Activated CD4-positive, alpha-beta T cell treated with anti-CD3 and anti-CD28 coated beads, Interleukin-2, amount 50 U/mL, for 4 hours (primary cell): ENCODE measurements at places on chromosomes 5 and 9.

DNA sequence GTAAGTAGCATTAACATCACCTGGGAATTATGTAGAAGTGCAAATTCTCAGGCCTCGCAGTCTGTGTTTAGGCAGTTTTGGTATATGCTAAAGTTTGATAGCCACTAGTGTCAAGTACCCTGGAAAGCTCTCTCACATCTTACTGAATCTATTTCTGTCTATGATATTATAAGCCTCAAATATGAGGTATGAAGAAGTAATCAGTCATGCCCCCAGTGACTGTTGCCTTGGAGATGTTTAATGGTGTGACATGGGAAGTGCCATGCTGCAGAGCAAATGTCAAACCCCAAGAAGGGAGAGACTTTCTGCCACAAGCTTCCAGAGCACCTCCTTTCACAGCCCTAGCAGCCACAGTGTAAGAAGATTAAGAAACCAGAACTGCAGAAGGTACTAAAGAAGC is 9.8 kb upstream of the PDE8B start:
- no peak for DNase-seq

GRCh38 chr5:141865406-141865805 is 12.8 kb downstream of the PCDH1 start:
- no peak for DNase-seq

DNA sequence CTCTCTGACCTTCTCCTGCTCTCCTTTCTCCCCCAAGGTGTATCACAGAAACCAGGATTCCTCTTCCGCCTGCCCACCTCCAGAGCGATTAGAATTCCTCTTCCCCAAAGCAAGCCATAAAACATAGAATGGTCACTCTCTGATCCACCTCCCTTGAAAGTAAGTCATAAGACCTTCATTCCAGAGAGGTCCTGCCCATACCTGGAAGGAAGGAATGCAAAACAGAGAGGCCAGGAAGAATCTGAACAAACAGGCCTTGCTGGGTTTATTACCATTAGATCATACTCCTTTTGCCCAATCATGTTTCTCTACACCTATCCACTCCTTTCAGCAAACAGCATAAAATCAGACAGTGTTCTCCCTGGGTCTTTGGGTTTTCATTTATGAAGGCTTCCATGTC is 21.0 kb downstream of the CDKL3 start:
- DNase-seq: no peak

GRCh38 chr5:133226186-133226585 is 174.4 kb downstream of the HSPA4 start:
- no peak for DNase-seq

DNA sequence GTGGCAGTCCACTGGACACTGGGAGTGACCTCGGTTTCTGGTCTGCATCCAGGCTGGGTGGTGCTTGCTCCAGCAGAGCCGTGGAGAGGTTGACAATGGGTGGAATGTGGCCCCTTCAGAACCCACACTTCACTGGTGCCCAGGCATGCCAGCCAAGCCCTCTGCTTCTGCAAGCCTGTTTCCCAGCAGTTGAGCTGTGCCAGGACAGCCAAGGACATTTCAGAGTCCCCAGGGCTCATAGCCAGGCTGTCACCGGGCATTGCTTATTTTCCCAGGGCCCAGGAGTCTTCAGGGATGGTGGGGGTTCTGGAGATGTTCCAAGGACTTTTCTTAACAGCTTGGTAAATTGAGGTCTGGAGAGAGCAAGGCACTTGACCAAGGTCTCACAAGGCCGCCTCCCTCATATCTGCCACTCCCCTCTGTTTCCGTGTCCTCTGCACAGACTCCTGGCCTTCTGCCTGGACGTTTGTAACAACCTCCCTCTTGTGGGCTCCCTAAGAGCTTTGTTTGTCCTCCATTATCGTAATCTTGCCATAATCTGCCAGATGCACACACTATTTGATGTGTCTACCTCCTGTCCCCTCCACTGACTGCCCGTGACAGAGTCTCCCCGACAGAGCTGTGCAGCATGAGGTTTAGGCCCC is 3.8 kb upstream of the NDST1 start:
- no peak for DNase-seq

GRCh38 chr9:21744841-21745240 is 57.6 kb upstream of the MTAP start:
- no peak for DNase-seq

DNA sequence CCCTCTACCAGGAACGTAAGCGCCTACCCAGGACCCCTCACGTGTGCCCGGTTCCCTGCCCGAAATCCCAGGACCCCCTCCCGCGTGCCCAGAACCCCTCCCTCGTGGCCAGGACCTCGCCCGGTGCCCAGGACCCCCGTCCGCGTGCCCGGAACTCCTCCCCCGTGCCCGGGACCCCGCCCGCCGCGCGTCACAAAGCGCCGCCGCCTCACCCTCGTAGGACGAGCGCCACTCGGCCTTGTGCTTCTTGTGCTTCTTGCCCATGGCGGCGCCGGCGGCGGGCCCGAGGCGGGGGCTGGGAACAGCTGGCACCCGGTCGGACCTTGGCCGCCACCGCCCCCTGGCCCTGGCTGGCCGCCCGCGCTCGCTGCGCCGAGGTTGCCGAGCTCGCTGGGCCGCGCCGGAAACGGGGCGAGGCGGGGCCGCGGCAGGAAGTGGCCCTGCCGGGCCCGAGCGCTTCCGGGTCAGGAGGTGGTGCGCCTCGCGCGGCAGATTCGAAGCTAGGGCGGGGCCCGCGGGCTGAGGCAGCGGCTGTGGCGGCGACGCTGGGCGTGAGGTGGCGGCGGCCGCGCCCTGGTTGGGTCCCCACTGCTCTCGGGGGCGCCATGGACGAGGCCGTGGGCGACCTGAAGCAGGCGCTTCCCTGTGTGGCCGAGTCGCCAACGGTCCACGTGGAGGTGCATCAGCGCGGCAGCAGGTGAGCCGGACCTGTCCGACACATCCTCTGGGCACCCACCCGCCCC is at the start of the genes BRD9 and TRIP13:
Gene BRD9 (minus strand): TSS at position 408 of the 743 bp plus-strand sequence. CDS start 144 bp downstream, at position 264.
Gene TRIP13 (plus strand): TSS at position 491 of the 743 bp plus-strand sequence. CDS start 115 bp downstream, at position 606.
- DNase-seq: peak; percentile 80

DNA sequence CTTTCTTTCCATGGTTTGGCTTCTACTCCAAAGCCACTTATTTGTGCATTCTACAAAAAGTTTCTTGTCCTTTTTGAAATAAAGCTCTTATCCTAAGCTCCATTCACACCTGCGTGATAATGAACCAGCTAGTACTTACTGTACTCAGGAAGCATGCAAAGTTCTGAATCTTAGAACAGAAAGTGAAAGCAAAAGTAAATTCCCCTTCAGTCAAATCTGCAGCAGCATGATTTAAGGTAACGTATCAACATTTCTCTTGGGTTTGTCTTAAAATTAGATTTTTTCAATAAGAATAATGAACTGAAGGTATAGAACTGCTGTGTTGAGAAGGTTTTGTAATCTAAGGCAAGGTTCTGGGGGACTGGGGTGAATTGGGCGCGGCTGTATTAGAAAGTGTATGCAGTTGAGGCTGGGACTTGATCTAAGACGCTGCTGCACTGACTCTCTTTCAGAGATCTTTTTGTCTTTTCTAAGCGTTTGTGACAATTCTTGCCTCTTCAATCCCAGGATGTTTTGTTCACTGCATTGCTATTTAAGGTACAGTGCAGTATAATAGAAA is at the start of gene ERAP2:
Gene ERAP2 (plus strand): TSS at position 209 of the 559 bp plus-strand sequence. CDS start 3,186 bp downstream, outside the sequence.
- DNase-seq: no peak

DNA sequence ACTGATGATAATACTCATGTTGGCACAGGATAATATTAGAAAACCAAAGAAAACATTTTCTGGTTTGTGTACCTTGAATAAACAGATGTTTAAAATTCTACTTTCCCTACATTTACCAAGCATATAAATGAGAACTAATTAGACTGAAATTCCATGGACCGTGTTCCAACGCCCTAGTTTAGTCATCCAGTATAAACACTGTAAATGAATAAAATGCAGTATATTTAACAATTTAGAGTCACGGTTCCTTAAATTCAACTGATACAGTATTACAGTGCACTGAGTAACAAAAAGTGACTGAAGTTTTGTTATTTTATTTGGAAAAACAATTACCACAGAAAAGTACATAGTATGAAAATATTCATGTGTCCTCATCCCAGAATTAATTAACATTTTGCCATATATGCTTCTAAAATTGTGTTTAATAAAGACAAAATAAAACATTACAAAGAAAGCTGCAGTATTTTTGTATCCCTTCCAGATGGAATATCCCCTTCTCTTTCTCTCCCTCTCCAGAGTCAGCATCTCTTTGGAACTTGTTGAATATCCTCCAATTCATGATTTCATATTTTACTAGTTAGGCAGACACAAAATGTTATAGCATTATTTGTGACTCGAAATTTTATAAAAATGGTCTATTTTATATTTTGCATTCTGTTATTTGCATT is 112.5 kb downstream of the HMHB1 start:
- no peak for DNase-seq

DNA sequence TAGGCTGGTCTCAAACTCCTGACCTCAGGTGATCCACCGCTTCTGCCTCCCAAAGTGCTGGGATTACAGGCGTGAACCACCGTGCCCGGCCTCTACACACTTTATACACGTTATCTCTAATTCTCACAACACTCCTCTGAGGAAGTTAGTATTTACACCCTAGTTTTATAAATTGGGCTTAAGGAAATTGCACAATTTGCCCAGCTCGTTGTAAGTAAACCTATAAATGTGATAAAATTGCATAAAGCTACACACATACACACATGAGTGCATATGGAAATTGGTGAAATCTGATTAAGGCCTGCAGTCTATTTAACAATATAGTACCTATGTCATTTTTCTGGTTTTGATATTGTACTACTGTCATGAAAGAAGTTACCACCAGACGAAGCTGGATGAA is 4.4 kb upstream of the SLC4A9 start:
- no peak for DNase-seq

- DNase-seq: peak; percentile 42
Measured at GRCh38 chr9:124286292-124286931, 28.7 kb downstream of the NEK6 start.

- no peak for DNase-seq
Measured at GRCh38 chr5:56440871-56441740, 208.0 kb upstream of the ANKRD55 start.

DNA sequence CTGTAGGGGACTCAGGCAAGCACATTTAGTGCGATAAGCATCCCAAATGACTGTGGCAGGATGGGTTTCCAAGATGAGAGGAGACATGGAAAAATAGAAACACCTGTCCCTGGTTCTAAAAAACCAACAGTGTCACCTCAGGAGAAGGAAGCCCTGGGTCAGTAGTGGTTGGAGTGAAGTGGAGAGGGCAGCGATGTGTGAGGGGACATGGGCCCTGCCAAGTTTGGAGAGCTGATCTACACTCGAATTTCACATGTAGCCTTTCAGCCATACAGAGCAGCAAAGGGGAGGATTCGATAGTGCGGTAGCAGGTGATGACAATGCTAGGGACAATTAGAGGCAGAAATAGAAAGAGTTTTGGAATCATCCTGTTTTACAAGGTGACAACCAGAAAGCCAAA is 32.6 kb upstream of the LHX2 start:
- DNase-seq: no peak

DNA sequence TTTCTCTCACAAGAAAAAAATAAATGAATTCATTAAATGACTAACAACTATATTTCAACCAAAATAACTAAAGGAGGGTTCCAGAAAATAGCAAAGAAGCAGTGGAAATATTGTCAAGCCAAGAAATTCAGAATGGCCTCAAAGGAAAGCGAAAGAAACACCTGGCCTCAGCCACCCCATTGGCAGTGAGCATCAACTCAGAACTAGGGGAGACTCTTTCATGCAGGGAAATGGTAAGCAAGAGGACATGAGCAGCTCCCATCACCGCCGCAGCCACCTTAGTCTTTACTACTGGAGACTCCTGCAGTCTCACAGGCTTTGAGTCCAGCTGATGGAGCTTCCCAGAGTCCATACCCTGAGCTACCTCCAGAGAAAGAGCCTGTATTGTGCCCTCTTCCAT is 343.9 kb upstream of the GRAMD2B start:
- no peak for DNase-seq

- no peak for DNase-seq
Measured at GRCh38 chr9:37290940-37291485, 131.5 kb upstream of the GRHPR start.

- no peak for DNase-seq
Measured at GRCh38 chr5:180632768-180633167, 16.6 kb downstream of the FLT4 start.

GRCh38 chr9:72952381-72952690 is 517 bp downstream of the ALDH1A1 start:
- no peak for DNase-seq

- DNase-seq: no peak
Measured at GRCh38 chr5:93477816-93478215, 103.2 kb downstream of the NR2F1-AS1 start.

DNA sequence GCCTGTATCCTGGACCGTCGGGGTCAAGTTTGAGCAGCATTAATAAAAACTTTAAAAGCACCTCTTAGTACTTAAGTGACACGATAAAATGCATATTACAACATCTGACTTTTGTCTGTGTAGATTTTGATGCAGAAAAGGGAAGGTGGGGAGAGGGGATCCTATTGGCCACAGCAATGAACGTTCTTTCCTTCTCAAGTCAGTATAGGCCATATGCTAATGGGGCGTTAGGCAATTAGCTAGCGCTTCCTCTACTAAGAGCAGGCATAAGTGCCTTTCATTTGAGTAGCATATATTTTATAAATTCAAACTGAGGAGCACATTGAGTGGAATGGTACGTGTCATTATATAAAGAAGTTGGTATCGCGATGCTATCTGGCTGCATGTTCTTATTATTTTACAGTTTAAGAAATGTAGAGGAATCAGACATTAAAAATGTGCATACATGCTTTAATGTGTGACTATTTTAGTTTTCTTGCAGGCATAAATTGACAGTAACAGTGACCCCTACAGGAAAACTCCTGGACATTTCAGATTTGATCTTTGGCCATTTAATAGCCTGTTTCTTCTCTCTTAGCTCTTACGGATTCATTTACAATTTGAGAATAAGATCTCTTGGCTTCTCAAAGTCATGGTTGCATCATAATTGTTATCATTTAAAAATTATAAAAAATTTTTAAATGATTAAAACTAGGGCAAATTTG is 1.1 kb upstream of the GNA14 start:
- DNase-seq: no peak

DNA sequence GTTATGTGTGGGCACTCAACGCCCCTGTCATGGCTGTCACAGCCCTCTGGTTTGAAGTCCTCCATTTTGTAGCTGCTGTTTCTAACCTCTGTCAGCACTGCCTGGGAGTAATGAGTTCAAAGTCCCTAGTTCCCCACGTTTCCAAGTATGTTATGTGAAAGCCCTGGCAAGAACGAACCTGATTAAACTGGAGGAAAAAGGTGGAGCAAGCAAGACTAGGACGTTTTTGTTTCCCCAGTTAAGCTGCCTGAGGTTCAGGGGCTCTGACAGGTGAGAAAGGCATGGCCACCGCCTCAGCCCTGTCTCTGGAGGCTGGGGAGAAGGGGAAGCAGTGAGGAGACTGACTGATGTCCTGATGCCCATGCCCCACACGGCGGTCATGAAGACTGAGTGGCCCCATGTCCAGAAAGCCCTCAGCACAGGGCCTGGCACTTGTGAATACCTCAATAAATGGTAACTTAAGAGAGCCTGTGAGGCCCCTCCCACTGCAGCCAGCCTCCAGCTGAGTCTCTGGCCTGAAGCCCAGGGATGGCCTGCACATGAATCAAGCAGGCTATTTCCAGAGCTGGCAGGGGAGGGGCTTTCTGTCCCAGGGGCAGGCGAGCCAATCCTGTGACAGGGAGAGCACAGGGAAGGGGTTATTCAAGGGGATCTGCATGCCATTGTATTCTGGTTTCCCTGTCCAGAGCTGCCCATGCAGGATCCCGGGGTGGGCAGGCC is 61.8 kb downstream of the PFDN1 start:
- no peak for DNase-seq
